ENCODE measurements at places on chromosomes 12 and 14.
A peak's percentile ranks its signal among the peaks of the same experiment; 100 is the strongest.

GRCh38 chr14:24440606-24441399, 1.8 kb downstream of the SDR39U1 start:
- no peak for DNase-seq

DNA sequence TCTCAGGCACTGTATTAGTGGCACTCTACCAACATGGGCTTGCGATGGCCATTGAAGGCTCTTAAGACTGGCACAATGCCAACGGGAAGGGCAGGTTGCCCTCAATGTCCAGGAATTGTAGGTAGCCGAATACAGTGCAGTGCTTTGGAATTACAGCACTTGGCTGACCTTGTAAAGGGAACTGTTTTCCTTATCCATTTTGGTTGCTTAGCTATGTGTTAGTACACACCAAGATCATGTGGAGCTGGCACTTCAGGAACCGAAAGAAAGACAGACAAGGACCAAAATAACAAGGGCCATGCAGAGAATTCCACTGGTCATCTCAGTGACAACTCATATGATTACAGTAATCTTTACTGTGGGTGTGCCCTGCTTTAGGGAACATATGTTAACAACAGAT, 72.7 kb downstream of the DYRK2 start:
- no peak for DNase-seq

- DNase-seq, result peak; percentile 34
Observed at GRCh38 chr12:46388427-46389021, 16.0 kb upstream of the SLC38A2 start.

GRCh38 chr12:48004053-48004941, at the start of gene COL2A1:
Gene COL2A1 (minus strand): TSS chr12:48004476. CDS start chr12:48004321, 155 bp downstream.
- peak; percentile 52 for DNase-seq

DNA sequence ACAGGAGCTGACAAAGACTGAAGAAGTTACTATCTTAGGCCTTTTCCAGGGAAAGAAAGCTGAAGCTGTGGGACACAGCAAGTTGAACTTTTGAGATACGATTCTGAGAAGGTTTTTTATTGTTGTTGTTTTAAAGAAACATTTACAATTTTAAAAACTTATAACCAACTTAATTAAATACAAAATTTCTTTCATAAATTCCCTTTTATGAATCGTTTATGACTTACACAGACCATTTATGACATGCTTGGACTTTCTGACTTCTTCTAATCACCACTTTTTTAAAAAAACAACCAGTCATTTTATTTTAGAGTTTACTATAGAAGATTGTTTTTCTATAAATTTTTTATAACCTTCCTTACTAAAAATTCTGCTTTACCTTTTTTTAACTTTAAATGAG, 68.7 kb downstream of the DHRS2 start:
- no peak for DNase-seq

- no peak for DNase-seq
Observed at GRCh38 chr12:53700567-53700966, 24.7 kb upstream of the ATP5MC2 start.

DNA sequence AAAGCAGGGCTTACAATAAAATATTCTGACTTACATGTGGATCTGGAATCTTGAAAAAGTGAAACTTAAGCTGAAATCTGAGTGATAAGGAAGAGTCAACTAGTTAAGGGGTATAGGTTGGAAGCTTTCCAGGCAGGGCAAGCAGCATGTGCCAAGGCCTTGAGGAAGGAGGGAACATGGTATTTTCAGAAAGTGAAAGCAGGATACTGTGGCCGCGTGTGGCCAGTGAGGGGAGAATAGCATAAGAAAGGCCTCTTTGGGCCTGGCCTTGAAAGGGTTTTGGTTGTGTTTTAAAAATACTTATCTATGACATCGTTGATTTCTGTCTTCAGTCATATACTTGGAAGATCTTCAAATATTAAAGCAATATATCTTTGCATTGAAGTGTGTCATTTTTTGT, 213.4 kb downstream of the AKAP6 start:
- peak; percentile 5 for DNase-seq

GRCh38 chr12:101599311-101599710, 4.5 kb downstream of the MYBPC1 start:
- DNase-seq, result no peak

GRCh38 chr12:122964439-122965257, 1.6 kb downstream of the ABCB9 start:
- DNase-seq, result no peak

- DNase-seq, result peak; percentile 53
Observed at GRCh38 chr12:1619587-1619986, 9.4 kb upstream of the WNT5B start.

GRCh38 chr14:74223016-74223415, 16.2 kb upstream of the VSX2 start:
- DNase-seq, result no peak

GRCh38 chr14:72745546-72745945, 148.4 kb downstream of the DPF3 start:
- no peak for DNase-seq

DNA sequence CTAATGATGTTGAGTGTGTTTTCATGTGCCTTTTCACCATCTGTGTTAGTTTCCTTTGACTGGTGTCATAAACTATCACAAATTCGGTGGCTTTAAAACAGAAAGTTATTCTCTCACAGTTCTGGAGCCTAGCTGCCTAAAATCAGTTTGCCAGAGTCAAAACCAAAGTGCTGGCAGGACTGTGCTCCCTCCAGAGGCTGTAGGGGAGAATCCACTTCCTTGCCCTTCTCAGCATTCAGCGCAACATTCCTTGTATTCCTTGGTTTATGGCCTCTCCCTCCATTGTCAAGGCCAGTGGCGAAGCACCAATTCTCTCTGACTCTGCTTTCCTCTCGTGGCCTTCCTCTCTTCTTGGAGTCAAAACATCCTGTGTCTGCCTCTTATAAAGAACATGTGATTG, 174.2 kb upstream of the PDE3A start:
- no peak for DNase-seq

DNA sequence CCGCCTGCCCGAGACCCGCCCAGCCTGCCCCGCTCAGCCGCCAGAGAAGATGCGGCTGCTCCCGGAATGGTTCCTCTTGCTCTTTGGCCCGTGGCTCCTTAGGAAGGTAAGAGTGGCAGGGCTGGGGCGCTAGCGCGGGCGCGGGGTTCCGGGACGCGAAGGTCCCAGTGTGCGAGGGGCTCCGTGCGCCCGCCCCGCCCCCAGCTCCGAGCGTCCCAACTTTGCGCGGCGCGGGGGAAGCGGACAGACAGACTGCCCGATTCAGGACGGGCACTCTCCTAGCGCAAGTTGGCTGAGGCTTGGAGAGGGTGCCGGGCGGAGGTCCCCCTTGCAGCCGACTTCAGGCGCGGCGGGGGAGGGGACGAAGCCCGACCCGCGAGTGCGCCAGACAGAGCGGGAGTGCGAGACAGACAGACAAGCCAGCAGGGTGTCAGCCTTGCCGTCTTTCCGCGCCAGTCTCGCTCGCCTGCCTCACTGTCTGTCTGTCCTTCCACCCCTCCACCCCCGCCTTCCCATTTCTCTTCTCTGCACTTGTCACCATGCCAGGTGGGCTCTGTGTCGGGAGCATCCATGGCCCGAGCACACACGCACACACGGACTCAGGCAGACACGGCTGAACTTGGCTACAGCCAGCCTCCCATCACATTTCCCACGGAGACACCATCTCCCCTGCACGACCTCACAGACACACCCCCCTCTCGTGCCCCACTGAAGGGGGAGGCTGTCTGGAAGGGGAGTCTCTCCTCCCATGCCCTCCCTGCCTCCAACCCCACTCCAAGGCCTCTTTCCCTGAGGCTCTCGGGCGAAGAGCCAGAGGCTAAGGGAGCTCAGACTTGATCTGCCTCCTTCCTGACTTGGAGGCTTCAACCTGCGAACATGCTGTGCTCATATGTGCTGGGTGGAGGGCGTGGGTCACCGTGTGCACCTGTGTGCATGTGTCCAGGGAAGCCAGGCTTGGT, 606 bp downstream of the NXPH4 start:
- no peak for DNase-seq

DNA sequence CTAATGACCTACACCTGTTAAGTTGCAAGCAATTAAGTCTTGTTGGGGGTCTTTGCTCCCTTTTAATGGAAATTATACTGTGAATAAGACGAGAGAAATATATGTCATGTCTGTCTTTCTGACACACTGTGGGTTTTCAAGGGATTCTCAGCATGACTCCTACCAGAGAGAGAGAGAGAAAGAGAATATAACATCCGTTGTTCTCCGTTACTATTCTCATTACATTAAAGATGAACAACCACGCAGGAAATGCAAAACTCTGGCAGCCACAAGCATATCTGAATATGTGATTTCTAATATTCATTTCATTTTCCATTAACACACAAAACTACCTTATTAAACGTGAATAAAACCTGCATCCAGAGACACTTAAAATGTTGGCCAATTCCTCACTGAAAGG, 67.3 kb upstream of the EGLN3 start:
- no peak for DNase-seq

DNA sequence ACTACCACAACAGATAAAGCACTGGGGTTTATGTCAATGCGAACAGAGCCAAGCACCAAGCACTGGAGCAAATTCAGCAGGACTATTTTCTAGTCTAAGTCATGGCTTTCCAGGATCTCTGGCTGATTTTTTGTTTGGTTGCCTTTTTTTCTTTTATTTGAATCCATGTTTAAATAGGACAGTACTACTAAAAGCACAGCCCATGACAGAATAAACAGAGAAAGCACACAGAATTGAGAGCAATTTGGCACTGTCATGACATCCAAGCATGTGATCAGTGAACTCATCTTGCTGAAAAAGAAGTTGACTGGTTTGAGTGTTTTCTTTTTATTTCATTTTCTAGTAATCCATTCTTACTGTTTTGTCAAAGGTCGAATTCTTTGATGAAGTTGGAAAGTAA, 23.1 kb upstream of the RERG start:
- no peak for DNase-seq

DNA sequence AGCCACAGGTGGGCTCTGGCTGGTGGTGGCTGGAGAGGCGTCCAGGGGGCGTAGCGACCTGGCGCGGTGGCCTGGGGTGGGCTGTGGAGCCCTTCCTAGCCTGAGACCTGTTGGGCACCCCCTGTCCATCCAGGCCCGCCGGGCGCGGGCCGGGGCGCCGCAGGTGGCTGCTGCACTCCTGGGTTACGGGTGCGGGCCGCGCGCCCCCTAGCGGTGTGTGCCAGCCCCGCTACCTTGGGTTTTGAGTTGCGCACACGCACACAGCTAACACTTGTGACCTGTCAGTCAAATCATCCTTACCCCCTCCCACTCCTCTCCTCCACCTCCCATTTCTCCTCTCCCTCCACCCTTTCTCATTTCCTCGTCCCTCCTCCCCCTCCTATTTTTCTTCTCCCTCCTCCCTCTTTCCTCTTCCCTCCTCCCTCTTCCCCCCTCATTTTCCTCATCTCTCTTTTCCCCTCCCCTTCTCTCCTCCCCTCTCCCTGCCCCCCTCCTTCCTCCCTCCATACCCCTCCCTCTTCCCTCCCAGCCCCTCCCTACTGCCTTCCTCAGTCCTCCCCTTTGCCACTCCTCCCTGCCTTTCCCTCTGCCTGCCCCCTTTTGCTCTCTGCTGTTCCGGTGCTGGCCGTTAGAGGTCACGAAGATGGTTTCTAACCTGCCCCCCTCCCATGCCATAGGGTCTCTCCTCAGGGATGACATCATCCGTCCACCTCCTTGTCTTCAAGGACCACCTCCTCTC, 2.3 kb downstream of the MEG3 start:
- DNase-seq, result no peak

- DNase-seq, result no peak
Observed at GRCh38 chr14:26959437-26959836, 361.6 kb upstream of the NOVA1 start.

DNA sequence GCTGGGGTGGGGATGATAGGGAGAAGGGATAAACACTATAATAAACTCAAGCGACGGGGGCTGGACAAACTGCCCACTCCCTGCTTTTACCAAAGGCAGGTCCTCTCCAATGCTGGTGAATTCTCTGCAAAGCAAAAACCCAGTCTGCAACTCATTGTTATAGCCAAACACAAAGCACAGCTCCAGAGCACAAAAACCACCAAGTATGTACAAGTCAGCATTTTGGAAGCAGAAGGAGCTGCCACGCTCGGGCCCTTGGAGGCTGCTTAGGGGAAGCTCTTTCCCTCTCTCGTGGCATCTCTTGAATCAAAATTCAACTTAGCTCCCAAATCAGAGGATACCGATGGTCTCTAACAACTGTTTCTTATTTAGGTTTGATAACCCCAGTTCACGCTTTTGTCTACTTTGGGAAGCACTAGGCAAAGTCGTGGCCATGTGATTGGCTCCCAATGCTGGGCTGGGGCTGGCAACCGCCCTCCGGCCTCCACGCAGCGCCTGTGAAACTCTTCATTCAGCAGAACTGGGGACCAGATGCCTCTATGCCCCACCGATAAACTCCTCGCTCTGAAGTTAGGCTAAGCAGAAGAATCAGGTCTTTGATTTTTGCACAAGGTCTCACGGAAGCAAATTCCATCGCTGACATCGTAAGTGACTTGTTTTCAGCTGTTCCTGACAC, 158.5 kb upstream of the FOXN3 start:
- DNase-seq, result no peak

GRCh38 chr12:99985631-99986030, 895 bp upstream of the ANKS1B start:
- DNase-seq, result no peak

GRCh38 chr14:68668531-68668930, 124.3 kb downstream of the ZFP36L1 start:
- no peak for DNase-seq

DNA sequence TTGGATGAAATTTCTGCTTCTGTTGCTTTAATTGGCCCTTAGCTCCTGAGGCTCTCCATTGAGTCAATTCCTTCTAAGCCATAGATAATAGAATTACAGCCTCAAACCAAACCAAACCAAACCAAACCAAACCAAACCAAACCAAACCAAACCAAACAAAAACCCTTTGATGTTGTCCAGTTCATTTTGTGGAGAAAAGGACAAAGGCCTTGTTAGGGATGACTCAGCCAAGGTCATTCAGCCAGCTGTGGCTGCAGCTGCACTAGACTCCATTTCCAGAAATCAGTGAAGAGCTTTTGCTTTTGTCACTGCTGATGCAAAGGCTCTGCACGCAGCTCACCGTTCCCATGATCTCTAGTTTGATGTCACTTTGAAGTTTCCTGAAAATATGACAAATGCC, 82.2 kb upstream of the RMST start:
- no peak for DNase-seq

DNA sequence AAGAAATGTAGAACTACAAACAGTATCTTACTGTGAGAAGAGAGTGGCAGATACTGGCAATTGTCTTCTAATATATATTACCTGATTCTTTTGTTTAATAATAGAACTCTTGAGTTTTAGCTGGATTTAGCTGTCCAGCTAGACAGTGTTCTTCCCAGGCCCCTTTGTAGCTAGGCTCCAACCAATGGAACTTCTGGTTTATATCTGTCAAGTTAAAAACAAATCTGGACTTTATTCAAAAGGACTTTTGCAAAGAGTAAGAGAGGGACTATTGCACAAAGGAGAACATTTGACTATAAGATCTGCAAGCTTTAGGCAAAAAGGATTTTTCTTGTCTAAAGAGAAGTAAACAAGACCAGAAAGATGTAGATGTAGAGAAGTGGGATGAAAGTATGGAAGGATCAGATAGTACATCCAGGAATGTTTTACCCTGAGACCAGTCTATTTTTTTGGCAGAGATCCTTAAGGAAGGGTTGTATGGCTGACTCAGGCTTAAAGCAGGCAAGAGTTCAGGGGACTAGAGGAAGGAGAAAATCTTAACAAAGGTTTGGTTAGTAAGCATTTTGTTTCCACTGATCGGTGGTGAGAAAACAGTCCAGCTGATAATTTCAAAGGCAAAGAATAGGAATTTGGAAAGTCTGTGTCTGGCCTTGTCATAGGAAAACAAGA, 111.1 kb upstream of the PLEKHA5 start:
- no peak for DNase-seq

- no peak for DNase-seq
Observed at GRCh38 chr12:89450907-89451306, 73.7 kb downstream of the GALNT4 start.

All from GM20000 (cell line).